Calu3 (cell line): ENCODE measurements at places on chromosomes 5 and 9.
A peak's percentile ranks its signal among the peaks of the same experiment; 100 is the strongest.

GRCh38 chr9:12643686-12644085 lies 49.5 kb upstream of the TYRP1 start:
- DNase-seq = no peak

DNA sequence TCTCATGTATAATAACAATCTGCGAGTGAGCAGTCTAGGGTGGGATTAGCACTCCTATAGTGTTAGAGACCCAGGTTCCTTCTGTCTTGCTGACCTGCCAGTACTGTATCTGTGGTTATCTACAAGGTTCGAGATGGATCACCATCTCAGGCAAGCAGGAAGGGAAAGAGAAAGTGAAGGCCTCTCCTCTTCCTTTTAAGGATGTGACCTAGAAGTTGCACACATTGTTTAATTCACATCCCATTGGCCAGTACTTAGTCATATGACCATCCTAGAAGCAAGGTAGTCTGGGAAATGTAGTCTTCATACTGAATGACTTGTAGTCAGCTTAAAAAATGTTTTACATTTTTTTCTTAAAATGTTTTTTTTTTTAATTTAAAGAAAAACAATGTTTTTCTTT lies 168.6 kb downstream of the CARTPT start:
- DNase-seq = peak; percentile 35

GRCh38 chr5:154273028-154273617 lies 82.6 kb downstream of the GALNT10 start:
- no peak for DNase-seq

- DNase-seq = peak; percentile 54
These were observed 1.2 kb downstream of the SPATA24 start for GRCh38 chr5:139402561-139403158.

DNA sequence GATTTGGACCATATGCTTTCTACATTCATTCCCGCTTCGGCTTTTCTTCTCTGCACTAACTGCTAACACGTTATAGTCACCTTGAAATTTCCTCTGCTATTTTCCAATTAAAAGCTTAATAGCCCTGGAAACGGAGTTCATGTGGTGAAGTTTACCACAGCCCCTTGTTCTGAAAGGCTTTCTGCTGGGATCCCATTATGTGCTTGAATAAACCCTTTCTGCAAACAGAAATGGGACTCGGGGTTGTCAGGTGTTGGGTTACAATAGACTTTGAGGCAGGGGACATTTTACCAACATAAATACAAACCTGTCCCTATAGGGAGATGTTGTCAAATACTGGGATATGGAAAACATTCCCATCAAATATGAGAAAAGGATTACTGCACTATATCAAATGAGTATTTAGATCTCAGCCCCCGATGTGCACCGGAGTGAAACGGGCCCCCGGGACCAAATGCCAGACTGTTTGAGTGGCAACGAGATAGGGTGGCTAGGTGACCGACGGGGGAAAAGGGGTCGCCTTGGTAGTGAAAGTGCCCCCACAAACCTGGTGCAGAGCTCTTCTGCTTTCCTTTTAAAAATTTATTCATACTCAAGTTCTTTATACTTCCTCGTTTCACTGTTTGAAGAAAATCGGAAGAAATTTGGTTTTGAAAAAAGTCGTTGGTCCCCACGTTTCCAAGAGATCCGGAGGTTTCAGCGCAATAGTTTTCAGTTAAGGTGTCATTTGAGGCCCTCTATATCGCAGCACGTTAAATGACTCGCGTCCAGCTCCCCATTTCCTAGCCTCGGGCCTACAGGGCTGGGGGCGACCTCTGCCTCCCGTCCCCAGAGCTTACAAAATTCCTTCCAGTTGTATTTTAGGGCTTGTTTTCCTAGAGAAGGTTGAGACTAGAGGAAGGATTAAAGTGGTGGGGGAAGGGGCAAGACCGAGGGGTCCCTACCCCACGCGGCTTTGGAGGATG lies 2.1 kb upstream of the DMRT3 start:
- DNase-seq = no peak

- DNase-seq = no peak
These were observed 582.6 kb downstream of the PSAT1 start for GRCh38 chr9:78879324-78880100.

DNA sequence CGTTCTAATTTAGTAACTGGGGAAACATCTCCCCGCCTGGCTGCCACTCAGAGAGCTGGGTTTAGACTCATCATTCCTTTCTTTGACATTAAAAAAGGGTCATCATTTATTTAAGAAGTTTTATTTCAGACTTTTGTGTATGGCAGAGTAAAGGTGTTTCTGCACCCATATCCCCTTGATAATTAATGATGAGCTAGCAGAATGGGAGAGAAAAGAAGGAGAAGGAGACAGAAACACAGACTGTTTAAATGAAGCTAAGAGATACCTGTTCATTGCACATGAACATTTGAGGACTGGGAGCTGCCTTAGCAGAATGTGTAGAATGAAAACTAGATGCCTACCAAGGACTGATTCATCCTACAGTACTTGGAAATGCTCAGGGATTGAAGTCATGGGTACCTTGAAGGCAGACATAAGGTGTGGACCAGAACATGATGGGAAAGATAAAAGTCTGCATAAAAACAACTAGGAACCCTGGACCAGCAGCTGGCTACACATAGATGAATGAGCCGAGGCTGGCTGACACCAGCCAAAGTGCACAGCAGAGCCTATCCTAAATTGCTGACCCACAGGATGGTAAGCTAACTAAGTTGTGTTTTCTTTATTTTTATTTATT lies 48.3 kb upstream of the SPATA31C2 start:
- no peak for DNase-seq

GRCh38 chr9:121992571-121993212 lies 100.4 kb downstream of the TTLL11 start:
- DNase-seq = peak; percentile 38
